ENCODE measurements at places on chromosomes 6 and 20.

DNA sequence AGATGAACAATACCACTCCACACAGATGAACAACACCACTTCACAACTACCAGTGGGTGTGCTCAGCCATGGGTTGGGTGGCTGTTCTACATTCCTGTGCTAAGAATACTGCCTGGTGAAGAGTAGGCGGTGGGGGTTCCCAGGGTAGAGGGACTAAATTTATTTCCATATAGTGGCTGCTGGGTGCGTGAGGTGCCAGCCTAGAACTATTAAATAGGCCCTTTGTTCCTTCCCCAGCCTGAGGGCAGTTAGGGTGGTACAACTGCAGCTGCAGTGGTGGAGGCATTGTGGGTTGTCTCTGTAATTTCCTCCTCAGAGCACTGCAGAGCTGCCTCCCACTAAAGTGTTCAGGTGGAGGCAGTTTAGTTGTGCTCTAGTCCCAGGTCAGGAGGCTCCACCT, 618.4 kb downstream of the MMUT start:
- no peak for DNase-seq

GRCh38 chr6:6333501-6333900, 13.0 kb upstream of the F13A1 start:
- DNase-seq, result no peak

DNA sequence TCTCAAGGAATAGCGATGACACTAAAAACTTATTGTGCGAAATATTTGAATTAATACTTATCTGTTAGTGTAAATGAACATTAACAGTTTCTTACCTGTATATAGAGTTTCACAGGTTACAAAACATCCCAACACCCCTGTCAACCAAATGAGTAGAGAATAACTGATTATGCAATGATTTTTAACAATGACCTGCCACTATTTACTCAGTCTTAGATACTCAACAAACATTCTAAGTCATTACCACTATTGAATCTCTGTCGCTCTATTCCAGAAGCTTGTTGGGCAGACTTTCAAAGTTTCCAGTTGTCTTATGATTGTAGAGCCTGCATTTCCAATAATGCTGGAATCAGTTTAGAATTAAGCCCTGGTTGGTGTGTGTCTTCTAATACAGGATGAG, 85.5 kb downstream of the RNF182 start:
- no peak for DNase-seq

DNA sequence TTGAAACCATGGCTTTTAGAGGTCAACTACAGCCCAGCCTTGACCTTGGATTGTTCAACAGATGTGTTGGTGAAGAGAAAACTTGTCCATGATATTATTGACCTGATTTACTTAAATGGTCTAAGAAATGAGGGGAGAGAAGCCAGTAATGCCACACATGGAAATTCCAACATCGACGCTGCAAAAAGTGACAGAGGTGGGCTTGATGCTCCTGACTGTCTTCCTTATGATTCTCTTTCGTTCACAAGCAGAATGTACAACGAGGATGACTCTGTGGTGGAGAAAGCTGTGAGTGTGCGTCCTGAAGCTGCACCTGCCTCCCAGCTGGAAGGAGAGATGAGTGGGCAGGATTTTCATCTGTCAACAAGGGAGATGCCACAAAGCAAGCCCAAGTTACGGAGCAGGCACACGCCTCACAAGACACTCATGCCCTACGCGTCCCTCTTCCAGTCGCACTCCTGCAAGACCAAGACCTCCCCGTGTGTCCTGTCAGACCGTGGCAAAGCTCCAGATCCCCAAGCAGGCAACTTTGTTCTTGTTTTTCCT, 16.2 kb downstream of the TTLL2 start:
- DNase-seq, result no peak

DNA sequence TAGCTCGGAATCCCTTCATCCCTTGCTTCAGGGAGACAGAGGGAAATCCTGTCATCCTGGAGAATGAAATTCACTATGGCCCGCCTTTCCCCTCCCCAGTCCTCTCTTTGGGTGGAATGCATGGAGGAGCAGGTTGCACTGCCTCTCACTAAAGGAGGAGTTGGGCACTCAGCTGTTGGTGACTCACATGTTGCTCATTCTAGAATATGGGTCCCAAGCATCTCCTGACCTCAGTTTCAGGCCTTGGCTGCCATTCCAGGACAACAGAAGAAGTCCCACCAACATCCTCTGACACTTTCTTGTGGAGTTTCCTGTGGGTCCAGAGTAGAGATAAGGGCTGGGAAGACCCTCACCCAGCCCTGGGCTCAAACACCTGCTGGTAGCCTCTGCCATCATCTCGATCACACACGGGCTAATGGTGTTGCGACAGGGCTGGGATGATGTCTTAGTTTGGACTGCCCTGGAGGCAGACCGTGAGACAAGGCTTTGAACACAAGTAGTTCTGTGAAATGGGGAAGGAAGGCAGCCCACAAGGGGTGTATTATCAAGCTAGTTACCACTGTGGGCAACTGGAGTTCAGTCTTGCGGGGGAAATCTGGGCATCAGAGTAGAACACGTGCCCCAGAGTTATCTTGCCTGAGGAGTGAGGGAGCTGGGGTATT, 52.4 kb upstream of the RNF24 start:
- no peak for DNase-seq

DNA sequence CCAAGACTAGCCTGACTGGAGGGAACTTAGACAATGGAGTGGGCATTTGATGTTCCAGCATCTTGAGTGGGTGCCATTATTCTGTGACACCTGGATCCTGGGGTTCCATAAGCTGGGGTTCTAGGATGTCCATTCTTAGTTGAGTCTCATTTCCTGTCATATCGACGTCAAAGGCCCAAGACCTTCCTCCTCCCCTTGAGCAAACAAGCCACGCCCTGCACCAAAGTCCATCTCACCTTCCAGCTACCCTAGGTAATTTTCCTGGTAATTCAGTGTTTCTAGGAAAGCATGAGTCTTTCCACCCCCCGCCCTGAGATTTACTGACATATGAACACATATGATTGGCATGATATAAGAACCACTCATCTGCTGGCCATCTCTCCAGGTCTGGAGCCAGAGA, at the start of gene TRIM40:
TRIM40 (plus strand) TSS at position 384 of the 400 bp plus-strand sequence. CDS start 897 bp downstream, outside the sequence.
- DNase-seq, result no peak

All from CD4-positive, alpha-beta memory T cell (primary cell).